ENCODE measurements at places on chromosomes 1 and 21. TPM values are rescaled to one million over a fixed set of nuclear protein-coding genes. Genes with fewer than 3 reads are reported as not detected.

The CRP gene
- not detected for total RNA-seq

DNA sequence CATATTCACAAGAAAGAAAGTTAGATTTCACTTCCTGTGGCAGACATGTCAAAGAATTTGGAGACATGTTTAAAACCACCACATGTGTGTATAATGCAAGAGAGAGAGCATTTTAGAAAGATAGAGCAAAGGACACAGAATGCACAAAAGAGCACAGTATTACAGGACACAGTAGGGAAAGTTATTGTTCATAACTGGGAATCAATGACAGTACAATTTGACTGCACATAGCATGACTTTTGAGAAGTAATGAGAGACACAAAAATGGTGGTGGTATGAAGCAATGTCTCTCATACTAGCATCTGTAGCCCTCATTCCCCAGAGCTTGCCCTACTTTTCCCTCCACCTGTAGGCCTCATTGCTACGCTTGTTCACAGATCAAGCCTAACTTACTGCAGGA, 499.2 kb downstream of the PTPRC start:
- DNase-seq = no peak

- no peak for DNase-seq
These were observed 35.4 kb downstream of the VANGL1 start for GRCh38 chr1:115677182-115677555.

The ADAMTSL4 gene
- 25.4 TPM for total RNA-seq

DNA sequence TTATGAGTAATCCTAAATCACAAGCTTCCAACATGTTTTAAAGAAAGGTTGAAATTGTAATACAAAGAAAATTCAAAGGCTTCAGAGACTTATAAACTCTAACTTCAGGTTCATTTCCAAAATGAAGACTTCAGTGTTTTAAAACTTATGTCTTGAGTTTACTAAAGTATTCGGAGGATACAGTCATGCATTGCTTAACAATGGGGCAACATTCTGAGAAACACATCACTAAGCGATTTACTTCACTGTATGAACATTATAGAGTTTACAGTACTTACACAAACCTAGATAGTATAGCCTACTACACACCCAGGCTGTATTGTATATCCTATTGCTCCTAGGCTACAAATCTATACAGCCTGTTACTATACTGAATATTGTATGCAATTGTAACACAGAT, 38.3 kb downstream of the CEP170 start:
- no peak for DNase-seq

DNA sequence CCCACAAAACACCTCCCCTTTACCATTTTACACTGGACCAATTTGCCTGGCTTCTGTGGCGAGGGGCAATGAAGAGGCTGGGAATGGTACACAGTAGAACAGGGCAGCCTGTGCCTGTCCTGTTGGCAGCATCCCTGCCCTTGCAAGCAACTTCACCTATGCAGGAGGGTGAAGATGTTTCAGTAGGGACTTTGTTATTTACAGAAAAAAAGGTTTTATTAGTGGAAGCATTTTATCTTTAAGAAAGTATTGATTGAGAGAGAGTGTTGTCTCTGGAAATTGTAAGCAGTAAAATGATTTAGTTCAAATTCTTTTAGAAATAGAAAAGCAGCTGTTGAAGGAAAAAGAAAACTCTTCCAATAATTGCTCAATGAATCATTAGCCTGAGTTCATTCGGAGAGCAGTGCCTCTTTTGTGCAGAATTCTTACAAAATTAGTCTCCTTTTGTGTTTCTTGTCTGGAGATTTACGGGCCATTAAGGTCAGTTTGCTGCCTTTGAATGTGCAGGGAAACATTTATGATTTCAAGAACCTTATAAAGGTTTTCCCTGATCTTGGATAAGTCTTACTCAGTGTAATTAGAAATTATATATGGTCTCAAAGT, 49.1 kb downstream of the HHAT start:
- DNase-seq = no peak

- no peak for DNase-seq
These were observed 32.6 kb downstream of the NBPF6 start for GRCh38 chr1:108482708-108483107.

DNA sequence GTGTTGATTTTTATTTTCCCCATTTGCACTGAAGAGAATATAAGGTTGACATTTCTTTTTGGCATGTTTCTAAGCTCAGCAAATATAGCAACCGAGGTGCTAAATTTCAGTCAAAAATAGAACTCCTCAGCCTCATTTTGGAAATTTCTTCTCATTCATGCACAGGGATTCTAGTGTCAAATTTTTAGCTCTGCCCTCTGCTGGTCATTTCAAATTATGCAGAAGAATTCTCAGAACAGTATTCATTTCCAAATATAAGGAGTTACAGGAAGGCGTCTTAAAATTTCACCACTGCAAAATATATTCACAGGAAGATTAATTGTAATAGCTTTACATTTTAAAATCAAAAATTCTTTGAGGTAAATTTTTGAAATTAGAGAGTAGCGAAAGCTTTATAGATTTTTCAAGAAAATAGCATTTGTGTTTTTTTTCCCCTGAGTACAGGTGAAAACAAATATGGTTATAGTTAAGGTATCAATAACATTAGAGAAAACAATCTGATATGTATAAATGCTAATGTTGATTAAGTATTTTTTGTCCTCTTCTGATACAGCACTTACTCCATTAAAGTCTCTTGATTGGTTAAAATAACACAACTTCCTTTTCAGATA, 57.9 kb downstream of the FMN2 start:
- no peak for DNase-seq

The ESPN gene
- not detected for total RNA-seq

GRCh38 chr1:169163059-169163458, 56.6 kb downstream of the ATP1B1 start:
- no peak for DNase-seq

DNA sequence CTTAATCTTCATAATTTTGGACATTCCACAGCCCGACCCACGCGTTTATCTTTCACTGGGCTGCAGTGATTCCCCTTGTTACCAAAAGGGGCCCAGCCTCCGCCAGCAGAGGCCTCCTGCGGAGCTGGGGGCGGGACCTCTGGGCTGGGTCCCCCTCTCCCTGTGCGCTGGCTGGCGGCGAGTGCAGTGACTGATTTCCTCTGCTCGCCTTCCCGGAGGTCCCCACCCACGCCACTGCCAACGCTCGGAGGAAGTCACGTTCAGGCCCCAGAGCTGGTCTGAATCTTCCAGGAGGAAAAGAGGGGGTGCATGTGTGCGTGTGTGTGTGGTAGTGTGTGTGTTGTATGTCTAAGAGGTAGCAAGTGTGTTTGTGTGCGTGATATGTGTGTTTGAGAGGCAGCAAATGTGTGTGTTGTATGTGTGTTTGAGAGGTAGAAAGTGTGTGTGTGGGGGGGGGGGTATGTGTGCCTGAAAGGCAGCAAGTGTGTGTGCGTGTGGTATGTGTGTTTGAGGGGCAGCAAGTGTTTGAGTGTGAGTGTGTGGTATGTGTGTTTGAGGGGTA, 35.0 kb upstream of the JAK1 start:
- peak; percentile 87 for DNase-seq

DNA sequence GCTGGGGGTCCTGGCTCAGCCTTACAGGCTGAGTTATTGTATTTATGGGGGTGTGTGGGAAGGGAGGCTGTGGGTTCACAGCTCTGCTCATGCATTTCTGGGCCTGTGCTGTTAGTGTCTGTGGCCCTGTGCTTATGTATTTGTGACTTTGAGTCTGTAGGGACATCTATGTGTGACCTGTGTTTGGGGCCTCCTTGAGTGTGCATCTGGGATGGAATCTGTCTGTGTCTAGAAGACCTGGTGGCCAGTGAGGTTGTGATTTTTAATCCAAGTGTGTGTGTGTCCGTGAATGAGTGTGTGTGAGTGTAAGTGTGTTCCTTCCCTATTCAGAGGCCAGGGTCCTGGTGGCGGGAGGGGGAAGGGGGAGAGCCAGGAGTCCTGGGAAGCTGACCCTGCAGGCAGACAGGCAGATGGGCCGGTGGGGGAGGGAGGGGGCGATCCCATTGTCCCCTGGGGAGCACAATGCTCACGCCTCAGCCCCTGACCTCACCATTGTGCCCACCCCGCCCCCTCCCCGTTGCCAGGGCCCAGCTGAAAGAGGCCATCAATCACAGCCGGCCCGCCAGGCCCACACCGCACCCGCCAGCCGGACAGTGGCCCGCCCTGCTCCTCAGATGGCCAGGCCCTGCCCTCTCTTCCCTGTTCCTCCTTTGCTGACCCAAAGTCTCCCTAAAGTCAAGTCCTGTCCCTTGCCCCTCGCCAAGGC, 19.6 kb downstream of the SLC27A3 start:
- DNase-seq = peak; percentile 20

The KCNA2 gene
- 0.05 TPM for total RNA-seq

DNA sequence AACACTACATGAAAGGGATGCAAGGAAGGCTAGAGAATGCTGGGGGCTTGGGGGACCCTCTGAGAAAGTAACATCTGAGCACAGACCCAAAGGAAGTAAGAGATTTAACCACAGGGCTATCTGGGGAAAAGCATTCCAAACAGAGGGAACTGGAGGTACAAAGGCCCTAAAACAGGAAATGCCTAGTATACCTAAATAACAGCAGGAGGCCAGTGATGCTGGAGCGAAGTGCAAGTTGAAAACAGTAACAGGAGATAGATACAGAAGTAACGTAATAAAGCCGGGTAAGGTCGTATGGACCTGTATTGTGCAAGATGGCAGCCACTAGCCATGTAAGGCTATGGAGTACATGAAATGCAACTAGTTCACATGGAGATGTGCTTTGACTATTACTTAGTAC, 52.1 kb downstream of the CD34 start:
- DNase-seq = no peak

The CAMK2N1 gene
- 4.2 TPM for total RNA-seq

GRCh38 chr1:5974631-5975030, 17.6 kb downstream of the NPHP4 start:
- peak; percentile 21 for DNase-seq

GRCh38 chr1:109547463-109548320, 723 bp upstream of the GNAI3 start:
- DNase-seq = peak; percentile 65

DNA sequence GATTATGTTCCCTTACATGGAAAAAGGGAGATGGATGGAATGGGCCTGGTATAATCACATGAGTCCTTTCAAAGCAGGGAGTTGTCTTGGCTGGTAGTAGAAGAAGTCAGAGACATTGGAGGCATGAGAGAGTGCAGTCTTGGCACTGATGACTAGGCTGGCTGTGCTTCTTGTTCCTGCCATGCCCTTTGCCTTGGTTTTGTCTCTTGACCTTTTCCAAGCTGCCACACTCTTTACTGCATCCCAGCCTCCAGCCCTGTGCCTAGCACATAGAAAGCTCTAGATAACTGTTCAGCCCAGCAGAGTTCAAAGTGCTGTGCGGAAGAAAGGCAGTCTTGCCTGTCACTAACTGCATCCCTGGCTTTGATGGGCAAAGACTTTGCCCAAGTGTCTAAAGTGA, 412.6 kb downstream of the PRDM2 start:
- no peak for DNase-seq

DNA sequence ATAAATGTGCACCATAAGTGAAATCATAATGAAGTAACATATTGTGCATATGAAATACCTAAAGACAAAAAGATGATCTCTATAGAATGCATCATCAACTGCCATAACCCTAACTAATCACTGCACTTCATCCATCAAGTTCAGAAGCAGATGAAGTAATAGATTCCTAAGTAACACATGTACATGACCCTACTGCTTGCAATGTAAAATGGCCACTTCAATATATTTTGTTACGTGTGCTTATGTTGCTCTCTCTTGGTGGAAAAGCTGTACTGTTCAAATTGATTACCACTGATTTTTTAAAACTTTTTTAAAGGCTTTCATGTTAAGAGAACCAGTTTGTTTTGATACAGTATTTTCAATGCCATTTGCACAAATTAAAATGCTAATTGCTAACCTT, 141.8 kb downstream of the TTLL7 start:
- no peak for DNase-seq

DNA sequence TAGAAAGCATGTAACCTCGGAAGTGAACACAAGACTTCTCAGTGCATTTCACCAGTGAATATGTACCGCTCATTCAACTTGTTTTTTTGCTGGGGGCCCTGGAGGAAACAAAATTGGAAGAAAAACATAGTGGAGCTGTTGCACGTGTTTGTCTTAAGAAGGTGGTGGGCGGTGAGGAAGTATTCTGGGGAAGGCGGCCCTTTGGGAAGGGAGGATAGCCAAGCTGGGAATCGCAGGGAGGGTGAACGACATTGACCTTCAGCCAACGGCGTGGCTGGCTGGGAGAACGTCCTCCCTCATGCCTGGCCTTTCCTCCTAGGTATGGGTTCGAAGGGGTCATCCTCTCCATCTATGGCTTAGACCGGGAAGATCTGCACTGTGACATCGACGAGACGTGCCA, 19.4 kb downstream of the TFF3 start:
- DNase-seq = no peak

The ATP1A2 gene
- total RNA-seq = 541 TPM

GRCh38 chr1:32977546-32978087, 13.0 kb upstream of the RNF19B start:
- no peak for DNase-seq

GRCh38 chr1:236720611-236721010, 34.3 kb downstream of the ACTN2 start:
- DNase-seq = no peak

The IRF6 gene
- total RNA-seq = 5.1 TPM

The GPX7 gene
- 5.6 TPM for total RNA-seq

DNA sequence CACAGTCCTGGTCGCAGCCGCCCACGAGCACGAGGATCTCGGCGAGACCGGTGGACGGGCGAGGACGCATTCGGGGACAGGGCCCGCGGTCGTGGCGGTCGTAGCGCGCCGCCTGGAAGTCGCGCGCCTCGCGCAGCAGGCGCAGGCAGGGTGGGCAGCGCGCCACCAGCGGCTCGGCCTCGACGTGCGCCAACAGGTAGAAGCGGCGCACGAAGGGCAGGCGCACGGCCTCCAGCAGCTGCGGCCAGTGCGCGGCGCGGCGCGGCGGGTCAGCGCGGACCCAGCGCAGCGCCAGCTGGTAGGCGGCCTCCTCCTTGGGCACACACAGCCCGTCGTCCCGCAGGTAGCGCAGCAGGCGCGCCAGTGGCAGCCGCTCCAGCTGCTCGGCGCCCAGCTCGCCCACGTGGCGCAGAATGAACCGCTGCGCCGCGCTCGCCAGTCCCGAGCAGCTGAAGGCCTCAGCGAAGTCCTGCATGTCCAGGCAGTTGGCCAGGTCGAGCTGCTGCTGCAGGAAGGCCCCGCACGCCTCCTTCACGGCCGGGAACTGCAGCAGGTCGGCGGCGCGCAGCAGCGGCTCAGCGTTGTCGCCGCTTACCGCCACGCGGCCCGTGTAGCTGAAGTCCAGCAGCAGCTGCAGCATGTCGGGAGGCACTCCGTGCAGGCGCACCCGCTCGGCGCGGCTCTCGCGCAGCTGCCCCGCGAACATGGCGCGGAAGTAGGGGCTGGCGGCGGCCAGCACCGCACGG, 573 bp downstream of the KLHL21 start:
- DNase-seq = peak; percentile 64

GRCh38 chr1:14678011-14678638, 79.6 kb downstream of the KAZN start:
- no peak for DNase-seq

- DNase-seq = no peak
These were observed 4.2 kb downstream of the GCLM start for GRCh38 chr1:93905051-93905450.

GRCh38 chr1:171754353-171754705, 12.5 kb upstream of the VAMP4 start:
- no peak for DNase-seq

The TRNP1 gene
- total RNA-seq = 0.84 TPM

GRCh38 chr21:28127175-28127785, 865.4 kb downstream of the LTN1 start:
- no peak for DNase-seq

The TEDDM1 gene
- total RNA-seq = not detected

All from psoas muscle (tissue), 8 donors.